EH (cell line): ENCODE measurements at places on chromosomes 12 and 14.
A peak's percentile ranks its signal among the peaks of the same experiment; 100 is the strongest.

DNA sequence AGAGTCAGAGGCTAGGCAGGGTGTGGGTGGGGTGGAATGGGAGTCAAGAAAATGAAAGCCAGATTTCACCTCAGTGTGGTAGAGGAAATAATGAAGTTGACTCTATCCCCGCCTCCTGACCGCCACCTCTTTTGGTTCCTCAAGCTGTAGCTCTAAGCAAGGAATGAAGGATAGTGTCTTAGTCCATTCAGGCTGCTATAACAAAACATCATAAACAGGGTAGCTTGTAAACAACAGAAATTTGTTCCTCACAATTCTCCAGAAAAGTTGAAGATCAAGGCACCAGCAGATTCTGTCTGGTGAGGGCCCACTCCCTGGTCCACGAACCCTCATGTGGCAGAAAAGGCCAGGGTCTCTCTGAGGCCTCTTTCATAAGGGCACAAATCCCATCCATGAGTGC, 109.1 kb upstream of the AMN1 start:
- no peak for DNase-seq

GRCh38 chr12:53948650-53949593, 5.8 kb upstream of the HOXC12 start:
- no peak for DNase-seq

- DNase-seq = no peak
Measured at GRCh38 chr14:24632336-24632735, 1.7 kb downstream of the GZMB start.

DNA sequence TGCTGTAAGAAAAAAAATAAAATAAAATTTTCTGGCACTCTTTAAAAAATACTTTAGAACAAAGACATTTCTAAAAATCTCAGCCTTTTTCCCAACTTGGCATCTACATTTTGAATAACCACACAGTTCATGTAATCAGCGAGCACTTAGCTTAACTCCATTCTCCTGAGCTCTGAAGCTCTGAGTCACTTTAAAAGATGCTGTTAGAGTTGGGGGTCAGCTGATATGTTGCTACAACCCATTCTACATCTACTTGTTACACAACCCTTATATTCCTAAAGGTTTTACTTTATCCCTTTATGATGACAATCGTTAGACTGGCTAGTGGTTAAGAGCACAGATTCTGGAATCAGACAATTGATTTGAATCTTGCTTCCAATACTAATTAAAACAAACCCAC, 48.3 kb downstream of the SLC41A2 start:
- no peak for DNase-seq

DNA sequence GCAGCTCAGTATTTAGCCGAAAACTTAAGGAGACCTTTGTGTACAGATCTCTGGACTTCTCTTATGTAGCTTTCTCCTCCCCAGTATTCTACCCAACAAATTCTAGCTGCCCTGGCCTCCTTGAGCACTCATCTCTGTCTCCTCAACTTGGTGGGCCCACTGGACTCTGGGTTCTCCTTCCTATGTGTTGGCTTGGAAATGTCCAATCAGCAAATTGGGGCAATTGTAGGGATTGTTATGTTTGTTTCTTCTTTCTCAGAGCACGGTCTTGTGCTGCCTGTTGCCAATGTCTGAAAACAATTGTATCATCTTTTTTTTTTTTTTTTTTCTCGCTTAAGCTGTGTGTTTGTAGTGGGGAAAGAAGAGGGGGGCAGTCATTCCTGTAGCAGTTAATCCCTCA, 30.2 kb downstream of the NTN4 start:
- no peak for DNase-seq

DNA sequence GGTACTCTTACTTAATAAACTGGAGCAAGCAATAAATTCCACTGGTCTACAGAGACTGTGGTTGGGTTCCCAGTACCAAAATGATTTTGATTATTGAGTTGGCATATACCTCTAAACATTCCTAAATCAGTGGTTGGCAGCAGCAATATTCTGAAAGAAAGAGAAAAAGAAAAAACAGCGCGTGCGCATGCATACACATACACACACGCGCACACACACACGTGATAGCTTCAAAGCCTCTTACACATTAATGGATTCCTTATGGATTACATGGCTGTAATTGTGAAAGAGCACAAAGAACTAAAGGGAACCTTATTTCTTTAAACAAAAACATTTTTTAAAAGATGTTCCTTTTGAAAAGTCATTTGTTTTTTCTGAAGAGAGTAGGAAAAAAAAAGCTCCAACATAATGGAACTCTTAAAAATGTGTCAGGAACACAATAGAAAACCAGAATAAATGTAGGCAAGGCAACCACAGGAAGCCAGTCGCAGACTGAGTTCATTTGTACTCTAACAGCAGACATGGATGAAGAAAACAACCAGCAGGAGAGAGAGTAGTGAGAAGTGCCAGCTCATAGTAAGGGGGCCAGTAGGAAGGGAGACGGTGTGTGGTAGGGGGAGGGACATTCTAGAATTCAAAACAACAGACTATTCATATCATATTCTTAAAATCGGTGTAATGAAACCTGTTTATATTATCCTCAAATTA, 80.0 kb downstream of the DRAM1 start:
- DNase-seq = peak; percentile 42

- no peak for DNase-seq
Measured at GRCh38 chr12:124296916-124297351, 2.0 kb downstream of the RFLNA start.

DNA sequence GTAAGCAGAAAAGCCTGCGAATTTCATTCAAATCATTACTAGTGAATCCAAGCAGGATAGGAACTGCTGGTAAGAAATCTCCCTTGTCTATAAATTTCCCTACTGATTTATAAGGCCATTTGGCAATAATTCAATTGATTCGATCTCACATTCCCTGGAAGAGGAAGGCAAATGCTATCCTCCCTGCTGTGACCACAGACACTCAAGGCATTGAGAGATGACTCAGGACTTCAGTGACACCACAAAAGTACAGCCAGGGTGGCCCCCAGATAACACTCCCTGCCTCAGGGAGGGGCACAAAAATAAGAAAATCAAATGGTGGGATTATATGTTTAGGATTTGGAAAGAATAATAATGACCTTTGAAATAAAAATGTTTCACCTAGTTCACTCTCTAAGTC, 162.7 kb downstream of the GRIP1 start:
- peak; percentile 3 for DNase-seq

- peak; percentile 33 for DNase-seq
Measured at GRCh38 chr12:99910342-99910741, 74.4 kb downstream of the ANKS1B start.

- peak; percentile 15 for DNase-seq
Measured at GRCh38 chr12:100077367-100077766, 65.3 kb downstream of the BLTP3B start.

DNA sequence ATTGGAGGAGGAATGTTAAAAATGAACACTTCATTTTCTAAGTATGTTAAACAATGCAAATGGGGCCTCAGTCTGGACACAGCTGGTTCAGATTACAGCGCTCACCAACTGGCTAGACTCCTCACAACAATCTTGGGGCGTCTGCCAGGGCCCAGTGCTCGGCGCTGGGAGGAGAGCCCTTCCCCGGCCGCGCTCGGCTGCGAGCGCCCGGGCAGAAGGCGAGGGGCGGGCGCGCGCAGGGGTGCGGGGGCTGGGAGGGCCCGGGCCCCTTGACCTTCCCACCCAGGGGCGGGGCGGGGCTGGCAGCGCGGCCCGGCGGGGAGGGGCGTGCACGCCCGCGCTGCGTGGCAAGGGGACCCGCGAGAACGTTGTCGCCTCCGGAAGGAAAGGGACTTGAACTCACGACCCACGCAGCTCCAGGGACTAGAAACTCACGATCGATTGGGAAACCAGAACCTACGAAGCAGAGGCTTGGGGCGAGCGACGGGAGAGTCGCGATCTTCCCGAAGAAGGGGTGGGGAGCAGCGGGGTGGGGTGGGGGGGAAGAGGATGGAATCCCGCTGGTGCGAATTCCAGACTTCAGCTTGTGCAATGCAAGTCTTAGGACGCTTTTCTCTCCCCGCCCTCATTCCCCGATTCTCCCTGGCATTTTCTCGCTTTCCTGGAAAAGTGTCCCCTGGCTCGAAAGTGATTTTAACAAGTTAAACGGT, at the start of gene FBLN5:
TSS of gene FBLN5 (minus strand) at position 220 of the 710 bp plus-strand sequence. CDS start 465 bp downstream, outside the sequence.
- peak; percentile 93 for DNase-seq

- DNase-seq = no peak
Measured at GRCh38 chr12:90287585-90287984, 578.9 kb upstream of the ATP2B1 start.

DNA sequence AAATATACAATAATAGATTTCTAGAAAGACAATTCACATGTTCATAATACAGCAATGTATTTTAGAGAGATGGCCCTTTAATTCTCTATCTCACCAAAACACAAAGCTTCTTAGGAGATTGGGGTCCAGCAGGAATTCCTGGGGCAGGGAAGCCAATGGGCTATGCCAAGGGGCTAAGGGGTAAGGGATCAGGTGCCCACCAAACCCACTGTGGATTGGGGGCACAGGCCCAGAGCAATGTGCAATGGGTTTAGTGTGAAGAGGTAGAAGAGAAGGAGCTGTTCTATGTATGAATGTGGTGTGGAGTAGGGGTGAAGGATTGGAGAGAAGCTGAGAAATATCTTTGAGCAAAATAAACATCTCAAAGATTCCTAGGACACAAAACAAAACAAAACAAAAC, 2.6 kb downstream of the HOXC13 start:
- DNase-seq = no peak

- no peak for DNase-seq
Measured at GRCh38 chr14:22482085-22482694, 106.8 kb downstream of the DAD1 start.
